ENCODE measurements at places on chromosomes 3 and 15. TPM values are rescaled to one million over a fixed set of nuclear protein-coding genes. Genes with fewer than 3 reads are reported as not detected.

Gene SPATA12
- total RNA-seq = 0.10 TPM

DNA sequence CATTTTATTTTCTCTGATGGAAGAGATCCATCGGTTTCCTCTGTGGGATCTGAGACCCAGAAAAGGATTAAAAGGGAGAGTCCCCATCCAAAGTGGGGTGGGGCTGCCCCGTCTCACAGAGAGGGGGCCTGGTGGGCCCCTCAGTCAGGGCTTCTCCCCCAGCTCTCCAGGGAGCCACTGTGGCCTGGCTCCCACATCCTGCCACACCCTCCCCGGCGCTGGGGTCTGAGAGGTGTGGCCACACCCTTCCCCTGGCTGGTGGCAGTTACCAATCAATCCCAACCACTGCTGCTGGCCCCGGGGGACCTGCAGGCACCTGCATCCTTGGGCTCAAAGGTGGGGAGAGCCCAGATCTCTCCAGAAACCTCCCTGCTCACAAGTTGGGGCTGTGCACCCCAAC is 161.8 kb upstream of the IQSEC1 start:
- no peak overlapping the region for H3K27ac ChIP-seq
- H3K4me3 ChIP-seq = no peak overlapping the region
- peak; percentile 19 for DNase-seq
- peaks cover 7% of the 10 kb centered on the region for H3K4me1 ChIP-seq

DNA sequence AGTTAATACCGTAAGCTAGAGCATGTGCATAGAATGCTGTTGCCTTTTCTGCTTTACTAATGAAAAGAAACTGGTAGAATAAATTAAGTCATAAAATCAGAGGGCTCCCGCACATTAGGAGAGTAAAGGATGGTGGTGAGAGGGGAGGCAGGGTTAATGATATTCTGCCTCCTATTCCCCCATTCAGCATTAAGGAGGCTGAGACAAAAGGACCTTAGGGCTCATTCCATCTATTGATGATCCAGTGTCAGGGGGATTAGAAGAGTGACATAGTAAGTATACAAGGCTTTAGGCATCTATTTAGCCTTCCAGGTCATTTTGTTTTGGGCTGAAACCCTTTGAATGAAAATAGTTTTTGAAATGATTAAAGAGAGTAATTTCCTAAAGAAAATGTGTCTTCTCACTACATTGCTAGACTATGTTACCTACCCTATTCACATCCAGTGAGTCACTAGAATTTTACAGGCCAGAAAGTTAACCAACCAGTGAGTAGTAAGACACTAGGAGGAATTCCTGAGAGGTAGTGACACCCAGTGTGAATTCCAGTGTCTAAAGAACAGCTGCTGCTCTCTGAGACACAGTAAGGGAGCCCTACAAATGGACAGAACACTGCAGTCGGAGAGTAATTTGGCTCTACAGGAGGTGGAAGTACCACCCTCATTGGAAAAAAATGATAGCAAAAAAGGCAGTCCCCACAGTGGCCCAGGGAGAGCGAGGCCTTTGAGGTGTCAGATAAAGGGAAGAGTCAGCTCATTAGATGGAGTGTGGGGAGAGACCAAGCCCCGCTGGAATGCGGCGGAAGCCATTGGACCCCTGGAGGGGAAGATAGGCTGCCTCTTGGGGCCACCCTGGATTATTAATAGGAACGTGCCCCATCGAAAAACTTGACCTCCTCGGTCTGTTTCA is 67.6 kb downstream of the TUSC7 start:
- no peak overlapping the region for H3K4me3 ChIP-seq
- no peaks in the 10 kb centered on the region for H3K27me3 ChIP-seq
- DNase-seq = no peak
- H3K4me1 ChIP-seq = peaks cover 9% of the 10 kb centered on the region

DNA sequence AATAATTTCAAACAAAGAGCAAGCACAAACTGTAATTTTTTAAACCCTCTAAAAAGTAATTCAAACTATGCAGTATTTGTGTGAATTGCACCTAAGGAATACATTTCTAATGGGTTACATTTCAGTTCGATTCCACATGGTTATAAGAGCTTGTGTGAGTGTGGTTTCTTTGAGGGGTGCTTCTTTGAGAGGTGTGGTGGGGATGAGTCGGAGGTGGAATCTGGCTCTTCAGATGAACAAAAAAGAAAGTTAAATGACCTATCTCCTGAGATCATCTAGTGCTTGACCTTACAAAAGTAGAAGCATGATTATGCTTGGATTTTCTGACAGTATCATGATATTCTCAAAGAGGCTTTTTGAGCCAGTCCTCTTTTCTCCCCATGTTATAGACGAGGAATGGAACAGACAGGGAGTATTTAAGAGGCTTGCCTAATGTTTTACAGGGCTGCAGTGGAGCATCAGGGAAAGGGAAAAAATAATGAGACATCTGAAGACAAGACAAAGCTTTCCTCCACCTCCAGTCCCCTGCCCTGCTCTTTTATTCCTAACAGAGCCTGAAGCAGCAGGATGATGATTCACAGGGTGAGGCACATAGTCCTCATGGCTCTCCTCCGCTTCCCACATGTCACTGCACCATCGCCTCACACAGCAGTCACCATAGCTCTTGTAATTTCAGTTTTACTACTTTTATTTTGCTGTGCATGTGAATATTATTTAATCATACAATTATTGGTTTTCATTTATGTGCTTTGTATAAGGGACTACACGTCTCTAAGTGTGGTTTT is 82.0 kb downstream of the LYSMD4 start:
- H3K27me3 ChIP-seq = no peaks in the 10 kb centered on the region
- peaks cover 5% of the 10 kb centered on the region for H3K36me3 ChIP-seq
- DNase-seq = no peak
- no peaks in the 10 kb centered on the region for H3K4me1 ChIP-seq
- no peak overlapping the region for H3K4me3 ChIP-seq
- H3K27ac ChIP-seq = no peak overlapping the region

Gene TASOR
- 58.6 TPM for total RNA-seq

Gene XIRP1
- total RNA-seq = not detected

DNA sequence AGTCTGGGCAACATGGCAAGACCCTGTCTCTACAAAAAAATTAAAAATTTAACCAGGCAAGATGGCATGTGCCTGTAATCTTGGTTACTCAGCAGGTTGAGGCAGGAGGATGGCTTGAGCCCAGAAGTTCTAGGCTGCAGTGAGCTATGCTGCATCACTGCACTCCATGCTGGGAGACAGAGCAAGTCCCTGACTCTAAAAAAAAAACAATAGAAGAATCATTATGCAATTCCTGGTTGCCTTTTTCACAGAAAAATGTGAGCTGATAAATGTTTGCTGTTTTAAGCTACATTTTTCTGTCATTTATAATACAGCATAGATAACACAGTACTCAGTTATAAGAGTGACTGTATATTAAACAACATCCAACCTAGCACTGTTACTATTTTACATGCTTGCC is 148.8 kb downstream of the SCAPER start:
- no peaks in the 10 kb centered on the region for H3K4me1 ChIP-seq
- no peak overlapping the region for H3K4me3 ChIP-seq
- no peaks in the 10 kb centered on the region for H3K27me3 ChIP-seq
- no peaks in the 10 kb centered on the region for H3K36me3 ChIP-seq

Data from GM23338 (cell line).